ENCODE measurements at places on chromosomes 16 and 17.
A peak's percentile ranks its signal among the peaks of the same experiment; 100 is the strongest.

DNA sequence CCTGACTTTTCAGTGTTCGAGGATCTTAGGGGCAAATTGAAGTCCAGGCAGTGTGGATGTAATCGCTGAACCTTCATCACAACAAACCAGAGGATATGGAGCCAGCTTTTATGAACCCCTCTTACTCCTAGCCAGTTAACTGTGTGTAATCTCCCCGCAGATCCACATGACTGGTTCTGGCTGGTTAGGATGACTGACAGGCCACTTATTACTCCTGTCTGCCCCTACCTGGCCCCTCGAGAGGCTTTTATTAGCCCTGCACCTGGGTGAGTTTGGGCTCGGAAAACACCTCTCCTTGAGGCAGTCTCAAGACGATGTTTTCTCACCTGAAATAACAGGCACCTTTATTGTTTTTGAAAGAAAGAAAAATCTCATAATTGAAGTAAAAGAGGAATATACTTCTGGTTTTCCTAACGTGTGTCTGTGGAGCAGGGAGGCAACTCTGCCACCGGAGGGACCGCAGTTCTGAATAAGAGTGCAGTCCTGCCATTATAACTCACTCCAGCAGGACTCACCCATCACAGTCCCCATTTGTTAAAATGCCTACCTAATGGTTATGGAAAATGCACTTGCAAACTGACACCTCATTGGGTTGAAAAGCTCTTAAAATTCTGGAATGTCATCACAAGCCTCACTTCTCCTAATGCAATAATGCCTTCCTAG, 291.9 kb upstream of the N4BP1 start:
- DNase-seq = no peak

DNA sequence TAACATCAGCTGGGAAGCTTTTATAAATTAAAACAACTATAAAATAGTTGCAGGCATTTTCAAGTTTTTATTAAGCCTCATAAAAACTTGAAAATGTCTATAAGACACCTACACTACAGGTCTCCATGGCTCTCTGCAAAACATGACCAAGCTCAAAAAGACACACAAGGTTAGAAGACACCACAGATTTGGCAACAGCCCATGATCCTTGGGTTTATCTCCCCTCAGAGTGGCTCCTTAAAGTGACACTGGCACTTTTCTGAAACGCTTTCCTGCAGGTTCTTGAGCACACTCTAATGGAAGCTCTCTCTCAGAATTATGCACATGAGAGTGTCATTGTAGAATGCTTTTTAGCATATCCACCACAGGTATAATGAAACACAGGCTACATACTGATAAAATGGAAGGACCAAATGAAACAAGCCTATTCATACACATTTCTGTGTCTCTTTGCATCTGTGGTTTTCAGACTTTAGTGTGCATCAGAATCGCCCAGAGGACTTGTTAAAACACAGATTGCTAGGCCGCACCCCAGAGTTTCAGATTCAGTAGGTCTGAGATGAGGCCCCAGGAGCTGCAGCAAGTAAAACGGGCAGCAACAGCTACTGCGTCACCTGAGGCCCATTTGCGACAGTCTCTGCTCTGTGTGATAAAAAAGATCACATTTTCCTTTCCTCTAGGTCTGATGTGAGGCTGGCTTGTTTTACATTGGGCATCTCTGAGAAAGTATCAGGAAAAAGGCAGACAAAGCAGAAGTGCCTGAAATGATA, 75.0 kb upstream of the WSB1 start:
- DNase-seq = no peak

GRCh38 chr16:59220011-59220410, 485.9 kb upstream of the GOT2 start:
- no peak for DNase-seq

- no peak for DNase-seq
Measured at GRCh38 chr16:76656994-76657393, 379.8 kb downstream of the CNTNAP4 start.

DNA sequence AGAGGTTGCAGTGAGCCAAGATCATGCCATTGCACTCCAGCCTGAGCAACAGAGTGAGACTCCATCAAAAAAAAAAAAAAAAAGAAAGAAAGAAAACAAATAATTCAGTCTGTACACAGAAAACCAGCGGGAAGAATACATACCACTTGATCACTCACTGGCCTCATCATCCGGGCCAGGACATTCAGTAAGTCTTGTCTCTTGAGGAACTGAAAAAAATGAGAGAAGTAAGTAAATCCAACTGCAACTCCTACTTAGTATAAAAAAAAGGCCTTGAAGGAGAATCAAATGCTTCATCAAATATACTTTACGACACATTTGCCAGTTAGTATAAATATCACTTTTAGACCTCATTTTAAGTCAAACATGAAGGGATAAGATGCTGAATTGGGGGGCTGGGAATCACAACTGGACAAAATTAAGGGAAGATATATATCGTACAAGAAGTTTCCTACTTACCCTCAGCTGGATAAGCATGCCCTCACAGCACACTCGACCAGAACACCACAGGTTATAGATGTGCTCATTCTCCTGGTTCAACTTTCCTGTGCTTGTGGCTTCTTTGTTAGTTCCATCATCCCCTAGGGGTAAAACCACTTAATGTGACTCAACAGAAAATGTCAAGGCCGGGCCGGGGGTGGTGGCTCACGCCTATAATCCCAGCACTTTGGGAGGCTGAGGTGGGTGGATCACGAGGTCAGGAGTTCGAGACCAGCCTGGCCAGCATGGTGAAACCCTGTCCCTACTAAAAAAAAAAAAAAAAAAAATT, 12.4 kb downstream of the CCDC47 start:
- peak; percentile 64 for DNase-seq

DNA sequence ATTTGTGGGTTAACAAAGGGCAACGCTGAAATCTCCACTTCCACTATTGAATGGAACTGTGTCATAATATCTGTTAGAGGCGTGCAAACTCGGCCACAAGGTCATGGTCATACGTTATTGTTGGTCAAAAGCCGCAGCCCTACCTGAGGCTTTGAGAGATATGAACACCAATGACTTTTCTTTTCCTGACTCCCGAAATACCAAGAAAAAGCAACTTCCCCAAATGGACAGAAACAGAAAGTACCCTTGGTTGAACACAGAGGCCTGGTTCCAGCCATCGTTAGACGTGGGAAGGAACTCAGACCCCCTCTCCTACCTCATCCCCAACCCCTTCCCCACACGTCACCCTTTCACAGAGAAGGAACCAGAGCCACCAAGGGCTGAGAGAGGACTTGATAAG, 1.4 kb upstream of the PIK3R5 start:
- peak; percentile 78 for DNase-seq

DNA sequence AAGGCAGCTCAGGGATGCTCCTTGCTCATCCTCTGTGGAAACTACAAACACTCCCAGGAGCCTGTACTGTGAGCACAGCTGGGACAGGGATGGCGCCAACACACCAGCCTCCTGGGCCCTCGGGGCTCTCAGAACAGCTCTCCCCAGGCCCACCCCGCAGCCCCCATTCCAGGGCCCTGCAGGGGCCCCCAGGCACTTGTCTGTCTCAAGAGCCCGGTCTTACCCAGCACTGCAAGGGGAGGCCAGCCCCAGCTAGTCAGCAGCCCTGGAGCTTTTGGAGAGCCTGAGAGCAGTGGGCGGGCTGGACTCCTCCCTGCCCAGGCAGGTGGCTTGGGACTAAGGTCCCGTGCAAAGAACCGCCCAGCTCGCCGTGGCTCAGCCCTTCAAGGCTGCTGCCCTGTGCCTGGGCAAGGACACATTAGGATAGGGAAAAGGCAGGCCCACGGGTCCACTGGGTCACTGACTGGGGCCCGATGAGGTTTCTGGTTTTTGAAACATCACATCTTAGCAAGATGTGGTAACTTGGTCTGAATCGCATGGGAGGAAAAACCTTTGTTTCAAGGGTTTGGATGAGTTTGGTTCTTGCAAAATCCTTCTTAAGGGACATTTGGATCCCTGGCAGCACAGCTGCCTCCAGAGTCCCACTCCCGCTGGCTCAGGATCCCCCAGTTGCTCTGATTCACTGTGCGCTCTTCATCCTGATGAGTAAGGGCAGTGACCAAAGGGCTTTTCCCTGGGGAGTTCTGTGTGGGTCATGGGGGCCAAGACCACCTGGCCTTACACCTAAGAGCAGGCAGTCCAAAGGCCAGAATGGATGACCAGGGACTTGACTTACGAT, 2.8 kb downstream of the DNASE1L2 start:
- DNase-seq = no peak

GRCh38 chr17:28563475-28563874, 7.8 kb downstream of the PIGS start:
- DNase-seq = no peak
